ENCODE measurements at places on chromosomes 3 and 15.
A peak's percentile ranks its signal among the peaks of the same experiment; 100 is the strongest.

GRCh38 chr3:128932516-128933212, 53.2 kb downstream of the ACAD9 start:
- DNase-seq: no peak

GRCh38 chr15:101024073-101024695, 105.0 kb downstream of the LRRK1 start:
- DNase-seq: no peak

GRCh38 chr3:128438488-128439072, 28.1 kb downstream of the DNAJB8 start:
- DNase-seq: no peak

- no peak for DNase-seq
Measured at GRCh38 chr15:29636140-29636539, 186.1 kb downstream of the TJP1 start.

DNA sequence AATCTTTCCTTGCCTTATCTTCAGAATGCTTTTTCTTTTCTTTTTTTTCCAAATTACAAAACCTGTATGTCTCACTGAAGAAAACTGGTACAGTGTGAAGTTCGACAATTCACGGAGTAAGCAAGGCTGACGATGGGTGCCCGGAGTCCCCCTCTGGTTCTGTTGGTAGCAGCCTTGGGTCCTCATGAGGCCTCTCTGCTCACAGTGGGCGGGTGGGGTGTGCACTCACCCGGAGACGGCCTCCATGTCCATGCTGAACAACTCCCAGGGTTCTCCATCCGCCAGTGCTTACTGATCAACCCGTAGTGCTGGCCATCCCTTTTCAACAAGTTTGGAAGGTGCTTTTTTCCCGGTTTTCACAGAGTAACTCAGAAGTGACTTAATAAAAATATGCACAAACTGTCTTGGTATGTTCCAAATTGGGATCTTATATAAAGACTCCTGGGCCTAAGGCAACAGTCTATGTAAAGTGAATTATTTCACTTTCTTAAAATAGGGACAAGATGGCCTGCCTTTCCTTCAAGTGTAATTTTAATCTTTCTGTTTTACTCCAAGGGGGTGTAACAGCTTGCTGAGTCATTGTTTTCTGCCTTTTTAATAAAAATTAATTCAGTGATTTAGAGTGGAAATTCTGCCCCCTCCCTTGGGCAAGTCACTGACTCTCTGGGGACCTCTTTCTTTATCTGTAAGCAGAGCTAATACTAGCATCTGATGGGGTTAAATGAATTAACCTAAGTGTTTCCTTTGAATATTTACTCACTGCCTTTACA, 23.7 kb downstream of the LRRK1 start:
- DNase-seq: no peak

DNA sequence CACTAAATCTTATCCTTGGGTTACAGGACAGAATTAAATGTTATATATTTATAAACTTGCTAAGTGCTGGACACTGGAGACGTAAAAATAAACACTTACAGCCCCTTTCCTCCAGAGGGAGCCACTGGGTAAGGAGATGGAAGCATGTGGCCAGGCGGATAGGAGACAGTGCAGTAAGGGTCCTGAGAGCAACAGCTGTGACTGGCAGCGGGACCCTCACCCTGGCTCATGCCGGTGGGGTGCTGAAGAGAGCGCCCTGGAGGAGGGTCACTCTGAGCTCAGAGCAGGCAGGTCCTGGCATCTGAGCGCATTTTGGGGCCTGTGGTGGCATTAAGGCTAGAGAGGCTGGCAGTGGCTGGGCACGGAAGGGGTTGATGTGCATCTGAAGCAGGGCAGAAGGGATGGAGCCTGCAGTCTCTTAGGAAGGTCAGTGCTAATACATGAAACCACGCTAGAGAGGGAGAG, 16.0 kb downstream of the SEC61A1 start:
- no peak for DNase-seq

- no peak for DNase-seq
Measured at GRCh38 chr3:196989721-196990262, 21.2 kb upstream of the PIGZ start.

DNA sequence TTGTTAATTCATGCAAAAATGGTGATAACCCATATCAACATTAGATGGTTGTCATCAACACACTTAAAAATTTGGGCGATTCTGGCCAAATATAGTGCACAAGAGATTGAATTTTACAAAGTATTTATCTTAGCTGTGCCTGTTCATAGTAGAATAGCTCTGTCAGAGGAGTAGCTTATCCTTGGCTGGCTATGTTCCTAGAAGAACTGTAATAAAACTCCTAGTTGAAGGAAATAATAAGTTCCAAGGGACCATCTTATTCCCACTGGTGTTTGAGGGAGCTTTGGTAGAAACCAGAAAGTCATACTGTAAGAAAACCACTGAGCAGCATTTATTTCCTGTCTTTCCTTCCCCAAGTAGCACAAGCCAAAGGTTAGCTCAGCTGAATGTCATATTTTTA, 201.8 kb downstream of the GRM7 start:
- DNase-seq: no peak

GRCh38 chr3:155946178-155946577, 75.7 kb downstream of the GMPS start:
- DNase-seq: no peak

GRCh38 chr15:49423021-49423420, at the start of gene FGF7:
FGF7 (plus strand) TSS chr15:49423242; CDS start chr15:49424298, 1,056 bp downstream.
- DNase-seq: no peak

- DNase-seq: no peak
Measured at GRCh38 chr3:105473521-105474223, 107.0 kb downstream of the ALCAM start.

DNA sequence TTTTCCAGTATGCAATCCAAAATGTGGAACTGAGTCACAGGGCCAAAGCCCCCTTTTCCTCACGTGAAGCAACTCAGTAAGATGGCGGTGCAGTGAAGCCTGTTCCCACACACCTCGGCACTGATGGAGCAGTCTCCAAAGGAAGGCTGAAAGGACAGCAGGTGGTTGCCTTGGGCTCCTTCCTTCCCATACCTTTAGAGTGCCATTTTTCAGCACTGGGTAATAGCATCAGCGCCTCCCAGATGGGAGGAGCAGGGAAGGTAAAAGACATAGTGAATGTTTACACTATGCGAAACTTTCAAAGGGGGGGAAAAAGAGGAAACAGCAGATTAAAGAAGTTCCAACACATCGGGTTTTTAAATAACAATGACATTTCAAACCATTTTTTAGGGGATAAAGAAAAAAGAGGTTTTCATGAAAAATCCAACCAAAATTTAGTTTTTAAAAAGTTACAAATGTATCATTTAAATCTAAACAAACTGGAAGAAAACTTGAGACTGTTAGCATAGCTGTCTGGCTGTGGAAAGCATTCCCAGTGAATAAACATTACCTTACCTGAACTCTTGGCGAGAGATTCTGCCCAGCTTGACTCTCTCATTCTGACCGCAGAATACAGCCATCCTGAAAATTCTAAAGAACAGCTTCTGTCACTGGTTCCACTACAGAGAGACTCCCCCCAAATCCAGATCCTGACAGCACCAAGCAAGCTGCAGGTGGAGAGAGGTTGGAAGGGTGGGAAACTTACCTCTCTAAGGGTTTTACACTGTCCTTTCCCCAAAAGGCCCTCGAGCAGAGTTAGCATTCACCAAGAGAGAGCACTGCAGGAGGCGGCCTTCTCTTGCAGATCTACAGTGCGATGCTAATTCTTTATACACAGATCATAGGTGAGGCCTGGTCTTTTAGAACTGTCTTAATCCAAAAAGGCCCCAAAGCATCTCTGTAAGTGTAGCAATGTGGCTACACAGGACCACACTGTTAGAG, 32.6 kb downstream of the ABCC5 start:
- no peak for DNase-seq

GRCh38 chr15:82944056-82944455, 8.5 kb downstream of the HOMER2 start:
- no peak for DNase-seq

- no peak for DNase-seq
Measured at GRCh38 chr15:58522391-58522790, 90.6 kb downstream of the LIPC start.

- no peak for DNase-seq
Measured at GRCh38 chr3:177579419-177579818, 382.1 kb upstream of the TBL1XR1 start.

DNA sequence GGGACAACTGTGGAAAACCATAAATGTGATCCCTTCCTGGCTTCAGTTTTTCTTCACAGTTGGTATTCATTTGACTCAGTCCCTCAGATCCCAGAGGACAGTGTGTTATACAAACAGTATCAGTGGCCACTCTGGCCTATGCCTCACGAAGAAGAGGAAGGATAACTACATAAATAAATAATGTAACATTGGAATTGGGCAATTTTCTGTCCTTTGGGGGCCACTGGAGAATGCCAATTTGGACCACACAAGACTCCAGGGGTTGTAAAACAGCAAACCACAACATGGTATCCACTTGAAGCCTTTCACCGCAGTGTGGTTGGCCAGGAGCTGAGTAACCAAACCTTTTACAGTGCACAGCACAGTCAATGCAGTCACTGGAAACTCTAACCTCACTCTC, 1077.0 kb downstream of the ROBO2 start:
- no peak for DNase-seq

GRCh38 chr3:153159771-153160397, 2.1 kb upstream of the RAP2B start:
- DNase-seq: no peak

GRCh38 chr15:79329171-79329611, 18.3 kb downstream of the TMED3 start:
- no peak for DNase-seq

DNA sequence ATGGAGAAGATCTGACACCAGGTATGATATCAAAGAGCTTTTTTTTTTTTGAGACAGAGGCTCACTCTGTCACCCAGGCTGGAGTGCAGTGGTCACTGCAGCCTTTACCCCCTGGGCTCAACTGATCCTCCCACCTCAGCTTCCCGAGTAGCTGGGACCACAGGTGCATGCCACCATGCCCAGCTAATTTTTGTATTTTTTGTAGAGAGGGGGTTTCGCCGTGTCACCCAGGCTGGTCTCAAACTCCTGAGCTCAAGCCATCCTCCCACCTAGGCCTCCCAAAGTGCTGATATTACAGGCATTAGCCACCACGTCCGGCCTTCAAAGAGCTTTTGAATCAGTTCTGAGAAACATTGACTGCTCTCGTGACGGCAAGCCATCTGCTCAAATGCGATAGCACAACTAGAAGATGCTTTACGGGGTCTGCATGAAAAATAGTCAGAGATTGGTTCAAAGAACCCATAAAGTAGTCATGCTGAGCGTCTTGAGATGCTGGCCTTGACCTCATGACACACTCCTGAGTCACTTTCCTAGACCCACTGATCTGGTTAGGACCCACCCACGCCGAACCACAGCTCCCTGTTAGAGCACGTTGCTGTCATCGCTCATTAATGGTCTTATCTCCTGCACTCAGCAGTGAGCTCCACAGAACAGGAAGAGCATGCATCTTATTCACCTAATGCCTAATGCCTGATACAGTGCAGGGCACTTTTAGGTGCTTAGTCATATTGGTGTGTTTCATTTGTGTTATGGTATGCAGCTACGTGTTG, 57.0 kb upstream of the NR2F2 start:
- peak; percentile 25 for DNase-seq

- DNase-seq: no peak
Measured at GRCh38 chr3:71784914-71785531, at the start of gene PROK2. PROK2 (minus strand) TSS chr3:71785148; CDS start chr3:71785052, 96 bp downstream.

GRCh38 chr15:92810418-92811138, 89.5 kb upstream of the CHD2 start:
- no peak for DNase-seq

DNA sequence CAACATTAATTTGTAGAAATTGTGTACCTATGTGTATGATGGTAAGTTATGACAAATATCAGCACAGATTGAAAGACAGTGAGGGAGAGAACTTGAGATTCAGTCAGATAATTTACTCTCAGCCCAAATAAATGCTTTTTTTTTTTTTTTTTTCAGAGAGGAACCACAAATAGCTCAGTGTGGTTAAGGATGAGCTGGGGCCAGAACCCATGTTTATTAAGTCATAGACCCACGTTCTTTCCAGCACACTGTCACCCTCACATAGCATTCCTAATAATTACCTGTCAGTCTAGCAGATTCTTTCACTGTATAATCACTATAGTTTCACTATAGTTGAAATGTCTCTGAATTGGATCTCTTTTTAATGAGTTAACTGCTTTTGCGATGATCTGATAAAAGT, 246.1 kb downstream of the ZIC1 start:
- DNase-seq: no peak

DNA sequence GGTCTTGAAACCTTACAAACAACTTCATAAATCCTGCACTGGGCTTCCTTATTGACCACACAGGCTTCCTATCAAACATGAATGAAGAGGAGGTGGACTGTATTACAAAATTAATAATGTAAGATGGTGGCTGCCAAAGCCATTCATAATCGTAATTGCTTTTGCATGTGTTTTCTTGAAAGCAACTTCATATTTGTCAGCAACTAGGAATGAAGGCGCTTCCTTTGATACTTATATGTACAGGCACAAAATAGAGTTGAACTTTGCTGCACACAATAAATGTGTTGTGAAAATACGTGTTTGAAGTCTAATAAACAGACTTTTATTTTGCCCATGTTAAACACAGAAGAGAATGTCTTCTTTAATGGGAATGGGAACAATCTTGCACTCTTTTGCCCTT, 72.1 kb upstream of the OXTR start:
- no peak for DNase-seq

- no peak for DNase-seq
Measured at GRCh38 chr15:31360843-31361763, 34.5 kb downstream of the KLF13 start.
